Head of caudate nucleus (tissue), 42 donors: ENCODE measurements at places on chromosomes 16 and 17.

- no peak for DNase-seq
Measured at GRCh38 chr17:43873091-43873490, 26.1 kb downstream of the CD300LG start.

- DNase-seq, result no peak
Measured at GRCh38 chr16:7315813-7316212, 16.8 kb upstream of the RBFOX1 start.

DNA sequence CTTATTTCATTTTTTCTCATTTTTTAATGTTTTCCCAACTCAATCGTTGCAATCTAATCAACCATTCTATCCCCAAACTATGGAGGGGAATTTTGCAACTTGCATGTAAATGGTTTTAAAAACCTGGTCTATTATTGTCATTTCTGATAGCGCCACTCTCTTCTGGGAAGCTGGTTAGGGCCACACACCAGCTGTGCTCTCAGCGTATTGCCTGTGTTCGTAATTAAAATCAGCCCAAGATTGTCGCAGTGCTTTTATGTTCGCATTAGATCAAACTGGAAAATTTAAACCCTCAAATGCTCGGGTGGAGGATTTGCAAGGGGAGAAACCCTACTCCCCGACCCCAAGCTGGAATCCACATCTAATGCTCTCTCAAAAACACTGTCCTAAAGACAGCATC lies 123.5 kb upstream of the CACNG5 start:
- no peak for DNase-seq

GRCh38 chr16:57372372-57373116 lies at the start of gene CX3CL1:
Gene CX3CL1 (plus strand): TSS chr16:57372490. CDS start chr16:57372569, 79 bp downstream.
- DNase-seq, result peak; percentile 86

DNA sequence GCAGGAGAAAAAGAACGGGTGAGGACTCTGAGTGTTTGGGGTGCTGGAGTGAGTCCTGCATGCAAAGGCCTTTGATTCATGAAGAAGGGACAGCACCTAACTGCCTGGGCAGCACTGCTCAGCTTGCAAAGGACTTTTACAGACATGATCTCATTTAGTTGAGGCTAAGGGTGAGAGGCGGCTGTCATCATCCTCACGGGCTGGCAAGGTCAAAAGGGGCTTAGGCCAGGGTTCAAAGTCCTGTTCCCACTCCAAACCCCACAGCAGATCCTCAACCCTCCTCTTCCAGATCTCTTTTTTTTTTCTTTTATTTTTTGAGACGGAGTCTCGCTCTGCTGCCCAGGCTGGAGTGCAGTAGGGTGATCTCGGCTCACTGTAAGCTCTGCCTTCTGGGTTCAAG lies 4.8 kb downstream of the RHBDF2 start:
- no peak for DNase-seq

DNA sequence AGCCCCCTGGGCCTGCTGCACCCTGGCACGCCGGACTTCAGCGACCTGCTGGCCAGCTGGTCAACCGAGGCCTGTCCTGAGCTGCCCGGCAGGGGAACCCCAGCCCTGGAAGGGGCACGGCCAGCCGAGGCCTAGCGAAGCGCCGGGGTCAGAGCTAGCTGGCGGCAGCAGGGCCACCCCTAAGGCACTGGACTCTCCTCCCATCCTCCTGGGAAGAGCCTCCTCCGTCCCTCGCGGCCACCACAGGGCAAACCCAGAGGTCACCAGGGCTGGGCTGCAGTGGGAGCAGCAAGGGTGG lies 2.3 kb downstream of the PERCC1 start:
- no peak for DNase-seq

DNA sequence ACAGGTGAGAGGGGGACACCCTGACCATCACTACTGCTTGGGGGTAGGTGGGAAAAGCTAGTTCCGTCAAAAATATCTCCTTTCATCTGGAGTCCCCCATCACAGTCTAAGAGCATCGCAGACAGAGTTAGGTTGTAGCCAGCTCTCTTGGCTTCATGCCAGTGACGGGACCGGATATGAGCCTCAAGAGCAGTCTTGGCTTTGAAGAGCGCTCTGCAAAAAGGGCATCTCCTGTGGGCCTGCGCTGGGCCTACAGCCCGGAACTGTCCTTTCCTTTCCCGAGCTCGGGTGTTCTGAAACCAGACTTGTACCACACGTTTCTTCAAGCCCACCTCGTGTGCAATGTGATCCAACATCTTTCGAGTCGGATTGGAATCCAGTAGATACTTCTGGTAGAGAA lies 253.6 kb downstream of the ZFHX3 start:
- no peak for DNase-seq

DNA sequence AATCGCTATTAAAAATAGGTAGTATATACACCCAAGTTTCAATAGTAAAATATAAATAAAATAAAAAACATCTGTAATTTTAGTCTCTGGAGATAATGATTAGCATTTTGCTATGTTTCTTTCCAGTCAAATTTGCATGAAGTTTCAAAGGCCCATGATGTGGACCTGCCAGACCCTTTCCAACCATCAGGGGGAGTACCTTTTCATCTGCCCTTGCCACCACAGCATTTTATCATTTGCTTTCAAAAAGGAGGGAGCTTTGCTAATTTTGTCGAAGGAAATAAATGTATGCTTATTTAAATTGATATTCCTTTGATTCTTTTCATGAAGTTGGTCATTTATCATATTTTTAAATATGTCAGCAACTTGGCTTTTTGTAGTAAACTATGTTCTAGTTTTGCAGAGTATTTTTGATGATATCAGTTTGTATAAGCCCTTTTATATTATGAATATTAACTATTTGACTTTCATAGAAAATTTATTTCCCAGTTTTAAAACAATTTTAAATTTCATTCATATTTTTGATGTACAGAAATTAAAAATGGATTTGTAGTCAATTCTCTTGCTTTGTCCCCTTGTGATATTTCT lies 115.2 kb upstream of the NETO2 start:
- DNase-seq, result no peak

GRCh38 chr17:57619061-57619937 lies 125.8 kb downstream of the CCDC182 start:
- DNase-seq, result no peak

GRCh38 chr16:54587176-54587515 lies 300.6 kb upstream of the IRX3 start:
- no peak for DNase-seq

- no peak for DNase-seq
Measured at GRCh38 chr16:87044032-87044382, 273.2 kb downstream of the C16orf95 start.

DNA sequence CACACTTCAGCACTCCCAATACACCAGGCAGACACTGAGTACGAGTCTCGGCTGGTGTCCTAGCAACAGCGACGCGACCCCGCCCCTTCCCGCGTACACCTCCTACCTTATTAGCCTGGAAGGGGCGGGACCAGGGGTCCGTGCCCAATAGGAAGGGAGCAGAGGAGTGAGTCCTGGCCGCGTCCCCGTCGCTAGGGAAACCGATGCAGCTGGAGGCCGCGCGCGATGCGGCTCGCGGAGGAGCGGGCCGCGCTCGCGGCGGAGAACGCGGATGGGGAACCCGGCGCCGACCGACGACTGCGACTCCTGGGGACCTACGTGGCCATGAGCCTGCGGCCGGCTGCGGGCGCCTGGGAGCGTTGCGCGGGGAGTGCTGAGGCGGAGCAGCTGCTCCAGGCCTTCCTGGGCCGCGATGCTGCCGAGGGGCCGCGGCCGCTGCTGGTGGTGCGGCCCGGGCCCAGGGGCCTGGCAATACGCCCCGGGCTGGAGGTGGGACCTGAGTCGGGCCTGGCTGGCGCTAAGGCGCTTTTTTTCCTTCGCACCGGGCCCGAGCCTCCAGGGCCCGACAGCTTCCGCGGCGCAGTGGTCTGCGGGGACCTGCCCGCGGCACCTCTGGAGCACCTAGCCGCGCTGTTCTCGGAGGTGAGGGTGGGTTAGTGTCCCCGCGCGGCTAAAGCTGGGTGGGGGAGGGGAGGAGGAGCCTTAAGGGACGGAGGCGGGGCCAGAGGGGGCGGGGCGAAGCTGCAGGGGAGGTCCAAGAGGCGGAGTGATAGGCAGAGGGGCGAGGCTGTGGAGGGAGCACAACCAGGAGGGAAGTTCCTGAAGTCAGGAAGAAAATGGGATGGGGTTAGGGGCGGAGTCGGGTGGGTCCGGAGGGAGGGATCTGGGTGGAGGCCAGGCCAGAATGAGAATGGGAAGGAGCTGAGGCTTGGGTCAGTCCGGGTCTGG lies at the start of gene DNAH9:
Gene DNAH9, plus strand, starts transcription at position 197 of the 948 bp plus-strand sequence. Its CDS starts 29 bp downstream, at position 226.
- peak; percentile 92 for DNase-seq

DNA sequence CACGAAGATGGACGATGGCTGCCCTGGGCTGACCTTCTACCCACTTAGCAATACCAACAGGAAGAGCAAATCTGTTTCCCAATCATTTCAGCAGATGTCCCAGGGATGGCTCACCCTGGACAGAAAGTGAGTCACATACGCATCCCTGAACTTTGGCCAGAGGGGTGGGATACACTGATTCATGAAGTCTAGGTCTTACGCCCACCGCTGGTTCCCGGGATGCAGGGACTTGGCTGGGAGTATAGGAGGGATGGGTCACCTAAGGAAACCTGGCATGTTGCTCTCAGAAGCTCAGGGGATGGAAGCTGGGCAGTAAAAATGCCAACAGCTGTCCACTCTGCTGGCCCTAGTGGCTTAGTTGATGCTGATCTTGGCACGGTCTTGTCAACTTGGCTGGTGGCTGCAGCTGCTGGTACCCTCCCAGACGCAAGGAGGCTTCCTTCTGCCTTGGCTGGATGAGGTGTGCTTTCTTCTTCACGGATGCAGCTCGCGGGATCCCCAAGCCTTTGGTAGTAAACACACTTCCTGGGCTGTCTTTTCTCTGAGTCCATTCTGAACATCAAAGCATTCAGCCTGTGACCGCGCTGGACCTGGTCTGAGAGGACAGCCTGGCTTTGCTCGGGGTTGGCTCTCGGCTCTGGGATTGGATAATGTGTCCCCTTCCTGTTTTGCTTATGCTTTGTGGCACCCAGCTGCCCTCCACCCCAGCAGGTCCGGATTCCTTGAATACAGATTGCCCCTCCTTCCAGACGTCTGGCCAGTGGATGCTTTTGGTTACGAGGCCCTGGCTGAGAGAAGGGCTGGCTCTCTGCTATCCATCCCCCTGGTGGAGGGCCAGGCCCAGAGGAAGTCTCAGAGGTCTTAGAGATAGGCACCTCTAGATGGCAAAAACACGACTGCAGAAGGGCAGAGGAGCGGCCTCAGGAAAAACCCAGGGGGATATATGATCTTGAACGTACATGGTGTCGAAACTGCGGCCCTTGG lies 71.5 kb downstream of the RAP1GAP2 start:
- DNase-seq, result no peak

GRCh38 chr16:75589306-75589705 lies 23.1 kb downstream of the GABARAPL2 start:
- no peak for DNase-seq

GRCh38 chr17:50348522-50349242 lies 2.8 kb downstream of the XYLT2 start:
- no peak for DNase-seq

DNA sequence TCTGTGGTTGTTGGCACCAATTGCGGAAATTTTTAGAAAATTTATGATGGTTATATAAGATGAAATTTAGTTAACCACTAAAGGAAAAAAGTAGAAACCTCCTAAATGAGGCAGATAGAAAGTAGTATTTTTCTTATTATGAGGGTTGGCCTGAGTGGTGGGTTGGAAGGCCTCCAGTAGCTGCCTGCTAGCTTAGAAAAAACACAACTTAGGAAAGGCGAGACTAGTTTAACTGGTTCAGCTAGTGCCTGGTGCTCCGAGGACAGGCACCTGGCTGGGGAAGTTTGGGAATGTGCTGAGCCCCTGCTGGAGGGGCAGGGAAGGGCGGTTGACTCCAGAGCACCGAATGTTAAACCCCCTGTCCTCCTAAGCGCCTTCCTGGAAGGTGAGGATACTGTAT lies 19.9 kb downstream of the LDHD start:
- no peak for DNase-seq

DNA sequence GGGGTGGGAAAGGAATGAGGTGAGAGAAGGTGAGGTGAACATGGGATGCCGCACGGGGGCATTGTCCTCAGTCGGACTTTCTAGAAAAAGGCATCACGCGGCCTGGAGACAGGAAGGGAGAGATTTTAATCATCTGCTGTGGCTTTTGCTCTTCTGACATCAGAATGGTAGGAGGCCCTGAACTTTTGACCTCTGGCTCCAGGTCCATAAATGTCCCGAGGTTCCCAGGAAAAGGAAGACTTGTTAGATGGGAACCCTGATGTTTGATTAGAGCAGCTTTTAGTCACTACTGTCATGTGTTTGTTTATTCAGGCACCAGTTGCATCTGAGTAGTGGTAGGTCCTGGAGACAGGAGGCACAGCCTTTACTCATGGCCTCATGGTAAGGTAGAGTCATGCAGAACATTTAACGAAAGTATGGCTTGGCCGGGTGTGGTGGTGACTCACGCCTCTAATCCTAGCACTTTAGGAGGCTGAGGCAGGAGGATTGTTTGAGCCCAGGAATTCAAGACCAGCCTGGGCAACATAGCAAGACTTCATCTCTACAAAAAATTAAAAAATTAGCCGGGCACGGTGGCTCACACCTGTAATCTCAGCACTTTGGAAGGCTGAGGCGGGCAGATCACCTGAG lies 203.1 kb downstream of the MSI2 start:
- no peak for DNase-seq

DNA sequence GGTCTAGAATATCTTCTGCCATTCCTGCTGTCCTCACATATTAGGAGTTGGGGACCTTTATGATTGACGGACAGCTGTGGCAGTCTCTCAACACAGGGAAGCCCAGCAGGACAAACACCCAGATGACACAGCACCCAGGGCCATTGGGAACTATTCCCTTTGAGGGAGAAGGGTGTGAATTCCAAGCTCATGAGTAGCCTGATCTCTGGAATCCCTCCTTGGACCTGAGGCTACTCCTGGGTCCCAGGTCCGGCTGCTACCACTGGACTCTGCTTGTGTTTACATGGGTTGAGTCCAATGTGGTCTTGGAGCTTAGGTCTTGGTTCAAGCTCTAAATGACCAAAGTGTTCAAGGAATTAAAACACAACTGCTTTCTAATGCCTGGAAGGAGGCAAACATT lies 78.9 kb downstream of the SLC6A2 start:
- DNase-seq, result no peak

DNA sequence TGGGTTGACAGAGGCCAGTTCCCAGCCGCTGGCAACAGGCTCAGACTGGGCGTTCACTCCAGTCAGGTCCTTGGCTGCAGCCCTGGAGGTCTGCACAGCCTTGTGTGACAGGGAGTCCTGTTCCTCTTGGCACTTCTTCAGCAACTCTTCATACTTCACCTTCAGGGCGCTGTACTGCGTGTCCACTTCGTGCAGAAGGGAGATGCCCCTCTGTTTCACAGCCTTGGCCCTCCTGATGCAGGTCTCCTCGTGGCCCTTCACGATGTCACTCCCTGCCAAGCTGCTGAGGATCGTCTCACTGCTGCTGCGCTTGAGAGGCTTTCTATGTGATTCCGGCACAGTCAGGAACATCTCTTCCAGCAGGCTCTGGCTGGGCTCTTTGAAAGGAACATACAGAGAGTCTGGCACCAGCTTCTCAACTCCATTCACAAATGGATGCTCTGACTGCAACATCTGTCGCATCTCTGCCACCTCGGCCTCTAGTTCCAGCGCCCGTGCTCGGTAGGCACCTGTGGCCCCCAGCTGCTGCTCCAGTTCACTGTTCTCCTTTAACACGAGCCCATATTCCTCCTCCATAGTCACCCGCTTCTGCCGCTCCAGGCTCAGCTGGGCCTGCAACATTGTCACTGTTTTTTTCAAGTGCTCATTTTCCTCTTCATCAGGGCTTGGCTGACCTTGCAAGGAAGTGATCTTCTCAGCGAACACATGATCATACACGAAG lies 27.2 kb downstream of the CDR2 start:
- DNase-seq, result no peak
